ENCODE measurements at places on chromosomes 4 and X. TPM values are rescaled to one million over a fixed set of nuclear protein-coding genes. Genes with fewer than 3 reads are reported as not detected.

DNA sequence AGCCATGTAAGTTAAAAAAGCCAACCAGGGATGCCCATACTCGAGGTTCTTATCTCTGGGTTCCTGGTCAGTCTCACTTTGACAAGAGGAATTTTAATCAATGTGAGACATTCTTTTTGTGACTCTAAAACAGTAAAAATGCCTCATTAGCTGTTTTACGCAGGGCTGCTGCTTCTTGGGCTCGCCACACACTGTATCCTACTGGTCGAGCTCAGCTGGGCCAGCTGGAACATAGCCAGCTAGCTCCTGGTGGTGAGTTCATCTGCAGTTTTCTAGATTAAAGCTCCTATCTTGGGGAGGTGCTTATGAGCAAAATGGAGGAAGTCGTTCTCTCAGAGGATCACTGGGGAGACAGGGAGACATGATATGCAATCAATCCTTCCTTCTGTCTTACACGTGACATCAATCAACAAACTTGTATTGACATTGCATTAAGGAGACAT, 55.9 kb upstream of the LEF1 start:
- no peak for DNase-seq

DNA sequence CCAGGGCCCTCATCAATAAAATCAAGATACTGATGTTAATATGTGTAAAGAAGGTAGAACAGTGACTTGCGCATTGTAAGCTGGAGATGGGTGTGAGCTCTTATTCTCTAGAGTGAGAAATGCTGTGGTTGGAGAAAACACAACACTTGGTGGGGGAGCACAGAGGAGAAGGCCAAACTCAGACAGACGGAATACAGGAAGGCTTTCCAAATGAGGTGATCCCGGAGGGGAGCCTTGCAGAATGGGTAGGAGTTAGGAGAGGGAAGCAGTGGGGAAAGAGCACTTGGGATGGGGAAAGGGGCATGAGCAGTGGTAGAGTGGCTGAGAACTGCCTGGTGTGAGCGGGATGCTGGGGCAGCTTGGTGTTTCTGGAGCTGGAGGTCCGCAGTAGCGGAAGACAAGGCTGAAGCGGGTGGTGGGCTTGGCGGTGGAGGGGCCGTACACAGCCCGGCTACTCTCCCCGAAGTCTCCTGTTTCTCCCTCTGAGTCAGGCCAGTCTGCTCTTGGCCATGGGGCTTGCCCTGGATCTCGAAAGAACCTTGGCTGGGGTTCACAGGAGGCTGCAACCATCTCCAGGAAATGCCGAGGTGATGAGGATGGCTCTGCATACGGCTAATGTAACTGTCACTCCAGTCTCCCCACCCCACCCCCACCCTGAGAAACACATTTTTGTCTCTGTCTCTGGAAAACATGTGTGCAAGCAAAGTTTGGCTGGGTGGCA, 11.3 kb upstream of the PLAC1 start:
- DNase-seq, result no peak

DNA sequence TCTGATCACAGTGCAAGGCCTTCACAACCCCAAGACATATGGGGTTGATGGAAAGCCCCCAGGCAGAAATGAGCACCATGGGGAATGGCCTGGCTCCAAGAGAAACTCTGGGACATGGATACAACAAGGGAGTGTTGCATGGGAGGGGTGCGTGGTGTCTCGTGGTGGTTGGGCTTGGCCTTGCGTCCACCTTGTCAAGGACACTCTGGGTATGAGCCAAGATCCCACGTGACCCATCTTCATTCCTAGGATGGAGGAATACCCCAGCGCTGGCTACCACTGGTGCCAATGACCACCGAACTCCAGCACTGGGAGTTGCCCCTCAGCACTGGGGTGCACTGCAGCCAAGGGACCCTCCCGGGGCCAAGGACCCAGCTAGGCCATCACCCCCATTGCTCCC, 267.5 kb upstream of the AGTR2 start:
- DNase-seq, result no peak

GRCh38 chrX:151679798-151680402, 15.4 kb upstream of the PRRG3 start:
- no peak for DNase-seq

Gene MID2
- total RNA-seq, result 19.8 TPM

Gene MAGEC2
- total RNA-seq, result not detected

GRCh38 chrX:29665532-29665931, 549.8 kb upstream of the MAGEB2 start:
- DNase-seq, result no peak

DNA sequence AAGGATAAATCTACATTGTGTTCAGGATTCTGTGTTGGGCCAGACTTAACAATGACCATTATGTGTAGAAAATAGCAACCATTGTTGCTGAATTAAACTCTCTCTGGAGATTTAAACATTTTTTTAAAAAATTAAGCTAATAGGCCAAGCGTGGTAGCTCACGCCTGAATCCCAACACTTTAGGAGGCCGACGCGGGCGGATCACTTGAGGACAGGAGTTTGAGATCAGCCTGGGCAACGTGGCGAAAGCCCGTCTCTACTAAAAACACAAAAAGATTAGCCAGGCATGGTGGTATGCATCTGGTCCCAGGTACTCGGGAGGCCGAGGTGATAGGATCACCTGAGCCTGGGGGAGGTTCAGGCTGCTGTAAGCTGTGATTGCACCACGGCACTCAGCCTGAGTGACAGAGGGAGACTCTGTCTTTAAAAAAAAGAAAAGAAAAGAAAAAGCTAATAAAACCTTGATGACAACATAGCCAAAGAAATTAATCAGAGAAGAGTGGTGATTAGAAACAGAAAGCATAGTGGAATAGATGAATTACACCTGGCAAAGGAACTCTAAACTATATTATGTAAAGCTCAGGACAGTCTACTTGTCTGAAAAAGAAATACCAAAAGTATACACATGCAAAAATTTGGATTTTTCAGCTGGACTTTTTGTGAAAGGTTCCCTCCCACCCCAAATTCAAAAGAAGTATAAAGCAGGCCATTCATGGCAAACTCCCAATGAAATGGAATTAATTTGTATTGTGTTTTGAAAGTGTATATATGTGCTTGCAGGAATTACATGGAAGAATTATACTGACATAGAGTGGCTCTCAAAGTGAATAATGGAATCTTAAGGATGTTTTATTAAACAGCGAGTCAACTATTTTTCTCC, 21.9 kb downstream of the PLS3 start:
- no peak for DNase-seq

Gene GPC3
- total RNA-seq, result 1.5 TPM

DNA sequence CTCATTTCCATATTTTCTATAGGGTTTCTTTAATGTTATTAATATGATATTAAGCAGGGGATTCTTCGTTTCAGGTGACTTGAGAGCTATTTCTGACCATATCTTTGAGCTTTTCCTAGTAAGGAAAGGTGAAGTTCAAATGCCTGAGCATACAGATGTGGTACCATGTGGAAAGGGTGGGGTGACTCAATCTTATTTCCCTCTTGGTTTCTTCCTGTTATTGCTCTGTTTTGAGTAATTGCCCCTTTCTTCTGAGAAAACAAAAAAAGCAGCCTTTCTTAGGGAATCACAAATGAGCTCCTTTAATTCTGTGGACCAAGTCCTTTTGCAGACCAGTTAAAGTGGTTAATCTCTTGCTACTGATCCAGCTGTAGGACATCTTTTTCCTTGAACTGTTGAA, 41.0 kb upstream of the AGA start:
- DNase-seq, result no peak

Gene CCKAR
- not detected for total RNA-seq

DNA sequence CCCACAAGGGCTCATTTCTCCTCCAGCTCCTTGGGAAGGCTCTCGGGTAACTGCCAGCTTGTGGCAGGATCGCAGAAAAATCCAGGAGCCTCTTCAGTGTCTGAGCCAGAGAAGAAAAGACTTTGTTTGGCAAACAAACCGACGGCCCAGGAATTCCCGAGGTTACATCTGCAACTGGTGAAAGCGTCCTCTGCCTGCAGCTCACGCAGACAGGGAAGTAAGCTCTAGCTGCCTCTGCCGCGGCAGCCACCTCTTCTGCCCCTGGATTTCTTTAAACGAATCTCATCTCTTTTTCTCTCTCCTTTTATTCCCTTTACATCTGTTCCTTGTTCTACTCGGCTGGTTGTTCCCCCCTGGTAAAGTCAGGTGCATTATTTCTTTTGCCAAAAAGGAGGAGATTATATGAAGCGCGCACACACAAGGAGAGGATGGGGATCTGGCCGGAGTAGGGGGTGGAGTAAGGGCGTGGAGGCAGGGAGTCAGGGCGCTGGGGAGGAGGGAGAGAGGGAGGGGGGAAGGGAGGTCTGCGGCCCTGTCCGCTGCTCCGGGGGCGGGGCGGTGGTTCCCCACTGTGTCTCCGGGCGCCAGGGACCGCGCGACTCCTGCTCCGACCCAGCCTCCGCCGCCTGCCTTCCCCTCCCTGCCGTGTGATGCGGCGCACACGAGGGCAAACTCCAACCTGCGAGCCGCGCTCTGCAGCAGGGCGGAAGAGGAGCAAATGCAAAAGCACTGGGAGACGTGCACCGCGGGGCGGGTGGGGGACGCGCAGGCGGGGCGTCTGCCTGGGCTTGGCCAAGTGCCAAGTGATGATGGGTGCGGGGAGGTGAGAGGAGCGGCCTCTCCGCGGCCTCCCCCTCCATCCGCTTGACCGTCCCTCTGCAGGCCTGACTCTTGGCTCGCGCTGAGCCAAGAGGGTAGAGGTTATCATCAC, at the start of gene DCHS2:
Gene DCHS2 (minus strand): TSS at position 459 of the 931 bp plus-strand sequence. CDS start 444 bp downstream, at position 15.
- DNase-seq, result no peak

DNA sequence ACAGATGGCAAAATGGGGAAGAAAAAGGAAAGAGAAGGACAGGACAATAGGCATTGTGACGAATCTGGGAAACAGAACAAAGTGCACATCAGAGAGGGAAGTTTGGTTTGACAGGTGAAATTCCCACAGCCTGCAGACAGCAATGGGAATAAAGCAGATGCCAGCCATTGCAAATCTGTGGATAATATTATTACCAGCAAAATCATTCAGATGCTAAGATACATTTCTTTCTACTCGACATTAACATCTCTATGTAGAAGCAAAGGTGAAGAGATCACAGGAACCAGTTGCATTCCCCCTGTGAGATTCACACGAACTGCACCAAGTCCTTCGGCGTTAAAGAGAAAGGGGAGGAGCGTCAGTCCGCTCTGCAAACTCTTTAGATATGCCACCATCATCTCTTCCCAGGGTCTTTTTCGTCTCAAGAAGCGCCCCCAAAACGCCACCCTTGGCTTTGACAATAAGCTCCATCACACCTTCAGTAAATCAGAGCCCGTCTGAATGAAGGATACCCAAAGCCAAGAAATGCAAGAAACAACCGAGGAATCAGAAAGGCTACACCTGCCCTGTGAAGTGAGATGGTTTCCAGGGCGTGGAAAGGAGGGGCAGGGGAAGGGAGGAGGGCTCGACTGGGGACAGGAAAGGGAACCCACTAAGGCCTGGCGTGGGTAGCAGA, 1.9 kb downstream of the NEUROG2 start:
- DNase-seq, result no peak

GRCh38 chrX:72576141-72576894, 3.7 kb upstream of the HDAC8 start:
- DNase-seq, result no peak

DNA sequence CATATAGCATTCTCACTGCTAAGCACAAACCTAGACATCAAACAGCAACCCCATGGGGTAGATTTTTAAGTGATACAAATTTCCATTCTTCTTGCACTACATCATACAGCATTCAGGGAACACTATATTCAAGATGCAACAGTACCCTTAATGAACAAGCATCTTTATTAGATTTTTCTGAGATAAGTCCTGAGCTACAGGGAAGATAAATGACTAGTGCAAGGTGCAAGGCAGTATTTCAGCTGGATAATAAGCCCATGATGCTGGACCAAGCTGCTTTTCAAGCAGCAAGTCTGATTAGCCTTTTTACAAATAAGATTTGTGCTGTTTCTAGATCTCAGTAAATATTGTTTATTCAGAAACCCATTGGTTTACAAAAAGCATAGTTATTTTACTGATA, 192.6 kb upstream of the ATOH1 start:
- DNase-seq, result no peak

DNA sequence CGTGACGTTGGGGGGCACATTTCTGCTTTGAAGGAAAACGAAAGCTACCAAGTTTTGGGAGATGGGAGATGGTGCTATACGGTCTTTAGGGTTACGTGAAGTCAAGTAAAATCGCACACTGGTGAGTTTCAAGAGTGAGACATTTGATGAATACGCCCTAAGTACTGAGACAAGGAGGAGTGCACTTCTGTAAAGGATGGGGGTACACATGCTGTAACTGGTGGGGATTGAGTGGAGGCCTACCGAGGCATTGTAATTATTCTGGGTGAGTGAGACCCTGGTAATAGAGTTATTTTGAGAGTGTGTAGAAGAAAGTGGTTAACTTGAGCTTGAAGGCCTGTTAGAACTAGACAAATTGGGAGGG, 536 bp downstream of the SH3BGRL start:
- DNase-seq, result no peak

DNA sequence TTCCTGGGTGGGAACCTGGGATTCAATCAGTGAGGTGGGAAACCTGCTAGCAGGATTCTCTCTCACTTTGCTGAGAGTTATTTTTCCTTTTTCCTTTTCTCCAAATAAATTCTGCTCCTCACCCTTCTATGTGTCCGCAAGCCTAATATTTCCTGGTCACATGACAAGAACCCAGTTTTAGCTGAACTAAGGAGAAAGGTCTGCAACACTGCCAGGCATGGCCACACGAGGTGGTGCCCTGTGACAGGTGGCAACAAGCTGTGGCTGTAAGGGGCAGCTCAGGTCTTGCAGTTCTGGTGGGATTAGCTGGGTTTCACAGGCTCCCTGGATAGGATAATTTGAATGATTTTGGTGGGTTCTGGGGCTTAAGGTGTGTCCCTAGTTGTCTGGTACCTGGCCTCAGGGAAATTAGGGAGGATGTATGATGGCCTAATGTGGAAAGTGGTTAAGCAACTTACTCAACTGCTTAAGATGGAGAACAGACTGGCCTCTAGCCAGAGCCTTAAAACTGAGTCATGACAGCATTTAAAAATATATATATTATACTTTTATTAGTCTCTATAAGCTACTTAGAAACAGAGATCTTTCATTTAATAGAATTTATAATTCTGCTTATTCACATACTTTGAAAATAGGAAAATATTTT, 215.0 kb downstream of the IL15 start:
- no peak for DNase-seq

- no peak for DNase-seq
Measured at GRCh38 chr4:25875281-25875745, 12.5 kb upstream of the SEL1L3 start.

Gene AREG
- total RNA-seq, result not detected

Gene OPHN1
- total RNA-seq, result 6.0 TPM

DNA sequence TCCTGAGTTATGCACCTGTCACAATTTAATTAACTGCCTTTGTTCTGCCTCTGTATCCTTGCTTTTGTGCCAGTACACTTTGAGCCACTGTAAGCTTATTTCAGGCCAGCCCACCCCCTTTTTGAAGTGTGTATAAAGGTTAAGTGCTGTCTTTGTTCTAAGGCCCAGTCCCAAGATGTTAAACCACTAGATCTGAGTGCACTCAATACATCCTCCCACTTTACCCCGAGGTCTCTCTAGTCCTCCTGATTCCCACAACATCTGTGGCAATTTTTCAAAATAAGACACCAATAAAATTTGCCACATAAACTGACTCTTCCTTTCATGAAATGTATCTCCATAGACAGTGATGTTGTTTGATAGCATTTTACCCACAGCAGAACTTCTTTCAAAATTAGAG, 124.1 kb upstream of the SPIN4 start:
- no peak for DNase-seq

Gene NLGN3
- total RNA-seq, result 0.87 TPM

- no peak for DNase-seq
Measured at GRCh38 chr4:128277856-128278255, 9.8 kb downstream of the PGRMC2 start.

GRCh38 chr4:124710911-124711310, 1.6 kb downstream of the ANKRD50 start:
- DNase-seq, result no peak

All from chondrocyte (in vitro differentiated cells).